ENCODE measurements at places on chromosomes 2 and 18.

DNA sequence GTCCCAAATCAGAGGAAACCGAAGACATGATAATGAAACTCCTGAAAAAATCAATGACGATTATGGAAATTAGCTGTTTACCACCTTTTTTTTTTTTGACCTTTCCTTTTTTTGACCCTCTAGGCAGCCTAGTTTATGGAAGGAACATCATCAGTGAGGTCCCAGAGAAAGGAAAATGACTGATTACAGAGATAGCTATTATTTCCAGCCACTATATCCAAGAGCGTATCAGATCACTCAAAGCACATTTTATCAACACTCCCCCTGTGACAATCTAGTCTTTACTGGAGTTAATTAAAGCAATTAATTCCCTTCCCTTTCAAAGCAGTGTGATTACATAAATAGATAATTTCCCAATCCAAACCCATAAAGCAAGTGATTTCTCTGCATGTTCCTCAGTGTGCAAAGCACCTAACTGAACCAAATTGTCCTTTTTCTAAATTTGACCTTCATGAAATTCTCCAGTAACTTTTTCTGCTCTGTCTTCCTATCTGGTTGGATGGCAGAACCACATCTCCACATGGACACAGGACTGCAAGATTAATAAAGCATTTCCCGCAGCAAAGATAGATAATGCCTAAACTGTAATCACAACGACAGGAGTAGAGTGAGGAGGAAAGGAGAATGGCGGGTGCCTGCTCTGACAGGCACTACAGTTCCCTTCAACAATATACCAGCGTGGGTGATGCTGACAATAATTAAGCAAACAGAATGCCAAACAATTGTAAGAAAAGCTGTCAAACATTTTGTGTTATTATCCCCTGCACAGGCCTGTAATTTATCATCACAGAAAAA lies 194.4 kb downstream of the SLC8A1 start:
- no peak for DNase-seq

DNA sequence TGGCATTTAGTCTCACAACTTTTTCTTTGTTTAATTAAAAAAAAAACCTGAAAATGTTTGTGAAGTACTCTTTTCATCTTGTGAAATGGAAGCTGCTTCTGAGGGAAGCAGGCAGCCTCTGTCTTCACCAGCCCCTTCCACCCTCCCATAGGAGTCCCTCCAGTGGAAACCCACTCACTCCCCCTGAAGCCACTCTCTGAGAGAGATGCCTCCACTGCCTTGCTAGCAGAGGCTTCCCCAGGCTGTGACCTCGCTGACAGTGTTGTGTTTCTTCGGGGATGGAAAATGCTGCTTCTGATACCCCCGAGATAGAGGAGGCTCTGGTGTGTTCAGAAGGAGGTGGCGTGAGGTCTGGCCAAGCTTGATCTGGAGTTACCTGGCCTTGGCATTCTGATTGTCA lies 59.9 kb downstream of the SH3RF3 start:
- no peak for DNase-seq

DNA sequence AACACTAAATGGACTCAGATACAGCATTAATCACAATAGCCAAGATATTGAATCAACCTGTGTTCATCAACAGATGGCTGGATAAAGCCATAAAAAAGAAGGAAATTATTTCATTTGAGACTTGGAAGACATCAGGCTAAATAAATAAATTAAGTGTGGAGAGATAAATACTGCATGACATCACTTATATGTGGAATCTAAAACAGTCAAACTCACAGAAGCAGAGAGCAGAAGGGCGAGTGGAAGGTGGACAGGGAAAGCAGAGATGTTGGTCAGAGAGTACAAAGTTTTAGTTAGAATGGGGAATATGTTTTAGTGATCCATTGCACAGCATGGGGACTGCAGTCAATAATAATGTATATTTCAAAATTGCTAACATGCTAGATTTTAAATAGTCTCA lies 207.2 kb downstream of the VAPA start:
- no peak for DNase-seq

DNA sequence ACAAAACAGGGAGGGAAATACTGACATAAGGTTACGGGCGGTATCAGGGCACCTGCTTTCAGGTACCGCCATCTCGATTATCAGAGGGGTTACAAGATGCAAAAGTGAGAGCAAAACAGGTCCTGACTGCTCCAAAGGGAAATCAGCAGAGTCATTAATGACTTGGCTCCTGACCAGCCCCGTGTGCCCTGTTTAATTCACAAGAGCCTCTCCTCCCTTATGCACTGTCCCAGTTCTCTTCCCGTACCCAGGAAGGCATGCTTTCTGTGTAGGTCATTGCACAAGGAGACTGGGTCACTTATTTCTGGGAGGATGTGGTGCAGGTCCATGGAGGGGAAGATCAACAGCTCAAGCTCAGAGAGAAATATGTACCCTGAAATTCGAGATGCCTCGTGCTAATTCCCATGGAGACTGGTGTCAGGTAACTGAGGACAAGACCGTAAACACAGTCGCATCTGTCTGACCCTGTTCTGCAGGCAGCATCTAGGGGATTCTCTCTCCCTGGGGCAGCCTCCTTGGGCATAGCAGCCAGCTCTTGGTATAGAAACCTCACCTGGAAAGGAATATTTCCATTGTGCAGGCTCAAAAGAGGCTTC lies 79.9 kb downstream of the HNRNPLL start:
- no peak for DNase-seq

DNA sequence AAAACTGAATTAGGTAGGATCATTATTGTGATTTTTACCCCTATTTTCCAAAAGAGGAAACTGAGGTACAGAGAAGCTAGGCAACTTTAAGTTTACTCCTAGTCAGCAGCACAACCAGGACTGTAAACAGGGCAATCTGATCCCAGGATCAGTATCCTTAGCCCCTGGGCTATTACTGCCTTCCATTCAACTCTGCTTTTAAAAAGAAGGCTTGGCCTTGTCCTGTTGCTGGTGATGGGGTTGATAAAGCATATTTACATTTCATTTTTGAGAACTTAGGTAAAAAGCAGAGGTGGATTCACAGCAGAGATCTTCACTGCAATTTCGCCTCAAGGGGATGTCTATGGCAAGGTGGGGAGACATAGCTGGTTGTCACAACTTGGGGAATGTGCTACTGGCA lies 148.5 kb downstream of the GALNT14 start:
- no peak for DNase-seq

DNA sequence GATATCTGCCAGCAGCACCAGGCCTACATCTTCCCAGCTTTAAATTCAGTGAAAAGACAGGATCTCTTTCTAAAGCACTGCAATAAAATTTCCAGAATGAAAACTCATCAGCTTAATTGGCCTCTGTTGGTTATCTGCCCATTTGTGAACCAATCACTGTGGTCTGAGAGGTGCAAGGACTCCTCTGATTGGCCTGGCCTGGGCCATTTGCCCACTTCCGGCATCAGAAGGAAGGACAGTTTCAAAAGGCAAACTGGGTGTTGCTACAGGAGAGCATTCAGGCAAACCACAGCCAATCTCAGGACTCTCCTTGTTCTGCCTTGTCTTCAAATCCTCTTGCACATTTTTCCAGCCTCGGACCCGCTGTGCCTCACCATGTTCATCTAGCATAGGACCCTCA lies 163.9 kb upstream of the CCDC150 start:
- DNase-seq = no peak

GRCh38 chr2:185188656-185189055 lies 549.9 kb upstream of the FSIP2 start:
- no peak for DNase-seq

DNA sequence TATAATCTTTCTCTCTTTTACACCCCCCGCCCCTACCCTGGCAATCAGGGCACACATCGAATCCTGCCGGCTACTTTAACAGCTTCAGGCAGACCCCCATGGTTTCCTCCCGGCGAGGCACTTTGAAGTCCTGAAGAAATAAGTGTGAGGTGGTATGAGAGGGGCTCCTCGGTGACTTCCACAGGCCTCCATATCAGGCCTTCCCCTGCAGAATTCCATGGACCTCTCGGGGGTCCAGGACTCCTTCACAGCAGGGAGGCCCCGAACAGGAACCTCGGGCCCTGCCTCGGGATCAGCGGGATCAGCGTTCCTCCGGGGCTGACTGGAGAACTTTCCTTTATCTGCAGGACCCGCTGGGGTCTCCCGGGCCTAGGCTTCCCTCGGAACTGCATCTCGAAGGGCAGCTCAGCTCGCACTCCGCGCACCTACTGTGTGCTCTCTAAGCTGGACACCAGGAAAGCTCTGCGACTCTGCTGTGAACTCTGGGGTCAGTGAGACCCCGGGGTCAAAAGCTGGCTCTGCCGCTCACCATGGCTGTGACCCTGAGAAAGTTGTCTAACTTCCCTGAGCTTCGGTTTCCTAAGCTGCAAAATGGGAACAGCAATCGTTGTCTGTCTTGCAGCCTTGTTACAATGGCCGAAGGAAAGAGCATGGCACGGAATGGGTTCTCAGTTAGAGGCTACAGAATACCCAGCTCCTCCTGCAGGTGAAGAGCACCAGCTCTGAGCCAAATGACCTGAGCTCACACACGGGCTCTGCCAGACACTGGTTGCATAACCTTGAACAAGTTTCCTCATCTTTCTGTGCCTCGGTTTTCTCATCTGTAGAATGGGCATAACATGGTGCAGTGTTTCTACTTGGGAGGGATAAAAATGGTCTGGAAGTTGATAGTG lies 97.4 kb upstream of the ID2 start:
- no peak for DNase-seq

- DNase-seq = no peak
Measured at GRCh38 chr2:11567631-11568031, 33.8 kb downstream of the GREB1 start.

- DNase-seq = no peak
Measured at GRCh38 chr2:112962308-112963175, 15.3 kb upstream of the IL36G start.

- DNase-seq = no peak
Measured at GRCh38 chr2:138319616-138320015, 182.0 kb upstream of the SPOPL start.

GRCh38 chr2:214902286-214902685 lies 92.8 kb upstream of the BARD1 start:
- DNase-seq = no peak
